ENCODE measurements at places on chromosomes 1 and 21.

GRCh38 chr21:46413365-46413696 is 45.4 kb upstream of the DIP2A start:
- no peak for DNase-seq

- DNase-seq, result no peak
Measured at GRCh38 chr1:31752952-31753475, 11.1 kb downstream of the ADGRB2 start.

GRCh38 chr1:100347009-100347966 is 5.0 kb upstream of the CDC14A start:
- DNase-seq, result no peak

GRCh38 chr1:163258181-163258580 is 55.5 kb upstream of the RGS5 start:
- DNase-seq, result no peak

- no peak for DNase-seq
Measured at GRCh38 chr1:110250749-110251148, 40.6 kb downstream of the KCNC4 start.
